Kidney tubule cell (primary cell): ENCODE measurements at places on chromosomes 16 and 17.

GRCh38 chr17:68182940-68183551 lies 64.8 kb upstream of the AMZ2 start:
- peak; percentile 45 for DNase-seq

DNA sequence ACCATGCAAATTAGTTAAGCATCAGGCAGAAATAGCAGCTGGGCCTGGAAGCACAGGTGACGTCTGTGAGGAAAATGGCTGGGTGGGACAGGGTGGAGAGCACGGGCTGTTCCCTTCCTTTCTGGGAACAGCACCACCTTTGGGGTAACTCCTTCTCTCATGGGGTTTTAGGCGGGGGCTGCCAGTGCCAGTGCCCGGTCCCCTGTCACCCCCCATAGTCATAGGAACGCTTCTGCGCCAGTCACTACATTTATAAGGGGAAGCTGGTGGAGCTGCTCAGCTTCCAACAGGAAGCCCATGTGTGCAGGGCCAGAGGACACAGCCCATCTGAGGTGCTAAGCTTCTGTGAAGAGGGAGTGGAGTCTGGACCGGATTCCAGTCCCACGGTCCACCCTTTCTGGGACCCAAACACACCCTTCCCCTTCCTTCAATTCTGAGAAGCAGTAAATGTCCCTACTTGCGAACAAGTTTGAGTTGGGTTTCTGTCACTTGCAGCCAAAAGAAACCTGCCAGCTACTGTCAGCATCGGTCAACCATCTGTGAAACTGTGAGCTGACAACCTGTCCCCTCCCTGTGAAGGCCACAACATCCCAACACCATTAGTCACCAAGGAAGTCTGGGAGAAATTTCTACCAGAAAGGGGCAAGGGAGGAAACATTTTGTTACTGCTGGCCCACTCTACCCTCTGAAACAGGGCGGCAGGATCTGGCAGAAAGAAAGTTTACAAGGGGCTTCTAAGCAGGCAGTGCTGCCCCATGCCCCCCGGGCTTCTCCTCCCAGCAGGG lies 86.0 kb upstream of the AMZ2 start:
- peak; percentile 80 for DNase-seq

- no peak for DNase-seq
Measured at GRCh38 chr16:83653785-83654184, 154.0 kb upstream of the HSBP1 start.

- peak; percentile 91 for DNase-seq
Measured at GRCh38 chr16:51538707-51539498, 387.8 kb upstream of the SALL1 start.

DNA sequence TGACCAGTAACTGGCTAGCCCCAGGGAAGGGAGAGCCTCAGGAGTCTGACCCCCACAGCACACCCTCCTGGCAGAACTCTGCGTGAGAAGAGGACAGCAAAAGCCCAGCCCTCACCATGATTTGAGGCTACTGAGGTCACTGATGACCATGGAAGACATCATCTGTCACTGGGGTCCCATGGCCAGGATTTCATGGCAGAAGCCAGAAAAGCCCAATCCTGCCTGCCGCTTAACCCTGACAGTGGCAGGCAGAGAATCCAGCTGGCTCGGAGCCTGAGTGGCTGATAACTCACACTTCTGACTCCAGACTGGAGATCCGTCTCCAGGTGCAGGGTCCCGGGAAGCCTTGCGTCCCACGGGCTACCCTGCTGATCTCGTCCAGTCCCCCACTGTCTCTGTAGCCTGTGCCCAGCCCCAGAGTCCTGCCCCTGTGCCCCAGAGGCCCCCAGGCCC lies 17.5 kb downstream of the GRIN2C start:
- DNase-seq = no peak

DNA sequence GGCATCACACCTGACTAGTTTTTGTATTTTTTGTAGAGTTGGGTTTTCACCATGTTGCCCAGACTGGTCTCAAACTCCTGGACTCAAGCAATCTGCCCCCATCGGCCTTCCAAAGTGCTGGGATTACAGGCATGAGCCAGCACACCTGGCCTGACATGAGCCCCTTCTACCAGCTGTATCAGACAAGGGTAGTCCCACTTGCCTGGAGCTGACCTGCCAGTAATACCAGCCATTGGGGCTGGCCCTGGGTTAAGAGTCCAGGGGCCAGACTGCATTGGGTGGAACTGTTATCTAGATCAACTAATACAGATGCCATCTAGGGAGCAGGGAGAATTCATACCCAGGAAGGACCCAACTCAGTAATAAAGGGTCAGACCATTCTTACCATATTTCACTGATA lies 28.1 kb downstream of the WSB1 start:
- no peak for DNase-seq

DNA sequence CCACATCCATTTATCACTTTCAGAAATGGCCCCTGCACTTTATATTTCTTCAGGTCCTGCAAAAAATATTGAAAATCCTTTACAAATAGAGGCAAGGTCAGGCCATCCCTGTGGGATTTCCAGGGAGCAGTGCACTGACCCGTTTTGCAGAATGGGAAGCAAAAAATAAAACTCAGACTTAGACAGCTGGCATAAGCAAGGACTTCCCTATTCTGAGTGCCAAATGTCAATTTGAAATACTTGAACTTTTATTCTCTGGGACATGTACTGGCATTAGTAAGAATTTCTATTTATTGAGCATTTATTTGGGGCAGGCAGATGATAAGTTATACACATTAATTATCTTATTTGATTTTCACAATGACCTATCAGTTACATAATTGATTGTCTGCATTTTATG lies 32.4 kb downstream of the PRKCB start:
- no peak for DNase-seq

GRCh38 chr16:75329943-75330342 lies 78.5 kb upstream of the BCAR1 start:
- DNase-seq = no peak

GRCh38 chr16:87040169-87041117 lies 276.7 kb downstream of the C16orf95 start:
- no peak for DNase-seq

DNA sequence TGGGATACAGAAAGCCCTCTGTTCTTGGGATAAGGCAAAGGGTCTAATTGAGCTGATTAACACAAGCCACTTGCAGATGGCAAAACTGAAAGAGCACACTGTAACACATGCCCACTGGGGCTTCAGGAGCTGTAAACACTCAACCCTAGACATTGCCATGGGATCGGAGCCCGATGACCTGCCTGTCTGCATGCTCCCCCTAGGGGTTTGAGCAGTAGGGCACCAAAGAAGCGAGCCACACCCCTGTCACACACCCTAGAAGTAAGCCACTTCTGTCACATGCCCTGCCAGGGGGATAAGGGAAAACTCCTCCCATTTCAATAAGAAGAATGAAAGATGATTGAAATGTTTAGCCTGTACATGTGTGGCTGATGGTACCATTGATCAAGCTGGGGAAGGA lies 81.3 kb upstream of the IRX6 start:
- no peak for DNase-seq

DNA sequence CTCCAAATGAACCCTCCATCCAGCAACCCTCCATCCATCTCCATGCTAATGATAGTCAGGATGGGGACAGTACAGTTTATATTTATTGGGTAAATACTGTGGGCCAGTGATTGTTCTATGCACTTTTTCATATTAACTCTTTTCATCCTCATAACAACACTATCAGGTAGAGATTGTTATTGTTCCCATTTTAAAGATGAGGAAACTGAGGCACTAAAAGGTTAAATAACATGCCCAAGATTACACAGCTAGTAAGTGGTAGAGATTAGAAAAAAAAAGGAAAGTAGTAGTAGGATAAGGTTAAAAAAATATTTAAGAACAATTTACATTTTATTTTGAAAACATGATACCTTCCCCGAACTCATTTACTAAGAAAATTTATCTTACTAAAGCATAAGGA lies 21.9 kb upstream of the SUPT4H1 start:
- DNase-seq = no peak

GRCh38 chr17:1203111-1203966 lies 23.6 kb upstream of the ABR start:
- peak; percentile 59 for DNase-seq

- DNase-seq = no peak
Measured at GRCh38 chr17:81354252-81354953, 40.9 kb upstream of the BAHCC1 start.

DNA sequence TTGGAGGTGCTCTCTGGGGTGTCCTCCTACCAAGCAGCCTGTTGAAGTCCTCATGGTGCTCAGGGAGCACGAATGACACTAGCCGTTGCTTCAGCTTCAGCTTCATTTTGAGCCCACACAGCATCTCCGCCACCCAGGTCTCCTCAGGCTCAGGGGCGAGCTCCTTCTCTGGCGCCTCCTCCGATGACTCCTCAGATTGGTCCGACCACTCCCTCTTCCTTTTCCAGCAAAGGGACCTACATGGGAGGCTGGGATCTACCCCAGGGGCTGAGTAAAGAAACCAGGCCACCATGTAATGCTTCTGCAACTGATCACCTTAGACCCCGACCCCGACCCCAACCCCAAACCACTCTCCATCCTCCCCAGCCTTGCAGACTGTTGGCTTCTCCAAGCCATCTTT lies 25.9 kb downstream of the PRR11 start:
- no peak for DNase-seq

GRCh38 chr17:3546997-3547396 lies 10.6 kb downstream of the TRPV3 start:
- DNase-seq = no peak

GRCh38 chr17:57600074-57600473 lies 145.0 kb downstream of the CCDC182 start:
- DNase-seq = no peak
